Stimulated activated CD8-positive, alpha-beta memory T cell treated with anti-CD3 and anti-CD28 coated beads, Interleukin-7, amount 100 ng/mL, for 24 hours (primary cell): ENCODE measurements at places on chromosomes 11 and 22.
A peak's percentile ranks its signal among the peaks of the same experiment; 100 is the strongest.

DNA sequence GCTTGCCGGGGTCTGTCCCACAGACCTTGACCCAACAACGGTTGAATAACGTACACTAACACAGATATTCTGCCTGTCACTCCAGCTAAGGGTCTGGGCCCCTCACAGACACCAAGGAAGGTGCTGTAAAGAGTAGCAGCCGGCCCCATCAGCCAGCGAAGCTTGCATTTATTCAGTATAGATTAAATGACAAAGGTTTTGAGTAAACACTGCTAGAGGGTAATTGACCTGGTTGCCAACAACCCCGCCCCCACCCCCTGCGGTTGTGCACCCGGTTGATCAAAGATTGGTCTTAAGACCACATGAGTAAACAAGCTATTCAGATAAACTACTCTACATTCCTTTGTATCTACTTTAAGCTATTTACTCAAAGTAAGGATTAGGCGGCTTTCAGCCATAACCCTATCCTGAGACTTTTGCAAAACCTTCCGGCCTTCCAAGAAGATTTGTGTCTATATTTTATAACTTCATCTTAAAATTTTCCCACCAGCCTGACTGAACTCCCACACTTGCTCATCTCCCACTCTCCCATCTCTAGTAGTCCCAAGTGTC is 4.8 kb upstream of the CKAP5 start:
- DNase-seq, result no peak

- no peak for DNase-seq
Measured at GRCh38 chr11:105948918-105949590, 73.0 kb downstream of the MSANTD4 start.

- no peak for DNase-seq
Measured at GRCh38 chr11:12785901-12786300, 111.7 kb downstream of the TEAD1 start.

- no peak for DNase-seq
Measured at GRCh38 chr11:110711448-110711775, 825 bp downstream of the ARHGAP20 start.

- DNase-seq, result no peak
Measured at GRCh38 chr11:68939583-68940555, 36.2 kb downstream of the IGHMBP2 start.

GRCh38 chr11:67320011-67320410 is 16.7 kb downstream of the SSH3 start:
- no peak for DNase-seq

- DNase-seq, result no peak
Measured at GRCh38 chr11:34439610-34440198, 970 bp downstream of the CAT start.

- no peak for DNase-seq
Measured at GRCh38 chr11:128766591-128767081, 72.8 kb downstream of the FLI1 start.

DNA sequence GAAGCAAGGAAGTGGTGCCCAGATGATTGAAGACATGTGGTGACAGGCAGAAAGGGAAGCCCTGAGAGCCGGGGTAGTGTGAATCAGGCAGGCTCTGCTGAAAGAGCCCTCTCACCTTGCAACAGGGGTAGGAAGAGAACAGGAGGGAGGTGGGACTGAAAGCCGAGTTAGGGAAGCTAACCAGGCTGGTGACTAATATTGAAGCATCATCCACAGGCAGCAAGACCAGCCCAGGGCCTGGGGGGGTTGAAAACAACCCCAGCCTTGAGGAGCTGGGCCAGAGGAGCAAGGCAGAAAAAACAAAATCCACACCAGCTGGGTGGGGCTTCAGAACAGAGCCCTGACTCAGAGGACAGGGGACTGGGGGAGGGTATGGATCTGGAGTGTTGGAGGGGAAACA is 35.0 kb upstream of the CRTAM start:
- no peak for DNase-seq

- DNase-seq, result no peak
Measured at GRCh38 chr11:101848262-101848661, 66.5 kb upstream of the CEP126 start.

DNA sequence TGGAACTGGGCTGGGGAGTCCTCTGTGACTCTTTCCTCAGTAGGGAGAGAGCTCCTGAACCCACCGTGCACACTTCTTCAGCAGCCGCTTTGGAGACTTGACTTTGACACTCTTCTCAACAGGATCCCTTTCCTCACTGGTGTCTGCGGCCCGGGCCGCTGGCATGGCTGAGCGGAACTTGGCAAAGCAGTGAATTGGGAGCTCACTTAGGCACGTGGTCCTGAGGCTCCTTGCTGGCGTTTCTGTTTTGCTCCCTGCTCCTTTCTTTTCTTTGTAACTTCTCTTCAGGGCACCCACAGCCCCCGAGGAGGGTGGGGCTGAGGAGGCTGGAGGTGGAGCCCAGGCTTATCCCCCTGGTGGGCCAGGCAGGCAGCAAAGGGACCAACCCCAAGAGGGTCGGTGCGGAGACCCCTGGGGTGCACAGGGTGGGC is 8.4 kb upstream of the KCNQ1OT1 start:
- no peak for DNase-seq

DNA sequence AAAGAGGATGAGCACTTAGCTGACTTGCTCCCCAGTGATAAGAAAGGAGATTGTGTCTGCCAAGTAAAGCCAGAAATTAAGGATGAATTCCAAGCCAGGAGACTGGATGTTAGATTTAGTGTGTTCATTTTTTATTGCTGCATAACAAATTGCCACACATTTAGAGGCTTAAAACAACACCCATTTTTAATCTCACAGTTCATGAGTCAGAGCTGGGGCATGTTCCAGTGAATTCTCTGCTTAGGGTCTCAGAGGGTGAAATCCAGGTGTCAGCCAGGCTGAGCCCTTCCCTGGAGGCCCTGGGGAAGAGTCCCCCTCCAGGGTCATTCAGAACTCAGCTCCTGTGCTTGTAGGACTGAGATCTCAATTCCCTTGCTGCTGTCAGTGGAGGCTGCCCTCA is 352.8 kb downstream of the BUD13 start:
- no peak for DNase-seq

GRCh38 chr11:15947681-15948648 is 408.4 kb downstream of the SOX6 start:
- DNase-seq, result no peak

DNA sequence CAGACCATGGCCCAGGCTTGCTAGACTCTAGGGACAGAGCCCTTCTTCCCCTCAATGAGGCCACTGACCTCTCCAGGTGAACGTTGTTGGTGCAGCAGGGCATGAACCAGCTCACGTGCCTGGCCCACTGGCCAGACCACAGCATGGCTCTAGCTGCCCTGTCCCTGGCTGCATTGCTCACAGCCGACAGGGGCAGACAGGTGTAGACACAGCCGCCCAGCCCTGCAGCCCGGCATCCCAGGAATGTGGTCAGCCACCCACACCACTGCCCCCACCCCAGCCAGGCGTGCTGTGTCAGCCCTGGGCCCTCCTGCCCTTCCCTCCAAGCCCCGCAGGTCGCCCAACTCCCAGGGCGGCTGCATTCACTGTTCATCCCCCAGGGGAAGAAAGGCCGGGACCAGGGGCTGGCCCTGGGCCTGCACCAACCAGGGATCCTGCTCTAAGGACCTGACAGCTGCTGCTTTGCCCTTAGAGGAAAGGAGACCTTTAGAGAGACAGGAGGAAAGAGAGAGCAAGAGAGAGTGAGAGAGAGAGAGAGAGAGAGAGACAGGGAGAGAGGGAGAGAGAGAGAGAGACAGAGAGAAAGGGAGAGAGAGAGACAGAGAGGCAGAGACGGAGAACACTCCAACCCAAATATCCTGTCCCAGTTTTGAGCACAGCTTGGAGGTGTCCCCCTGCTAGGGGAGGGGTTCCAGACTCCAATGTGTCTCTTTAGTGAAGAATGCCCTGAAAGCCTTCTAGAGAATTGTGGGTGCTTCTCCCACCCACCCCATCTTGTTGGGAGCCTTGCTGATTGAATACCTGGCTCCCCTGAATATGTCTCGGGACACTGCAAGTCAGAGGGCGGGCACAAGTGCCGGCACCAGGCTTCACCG is 44.2 kb upstream of the LINC01488 start:
- DNase-seq, result no peak

- DNase-seq, result no peak
Measured at GRCh38 chr22:38316364-38317121, 690 bp downstream of the CSNK1E start.

DNA sequence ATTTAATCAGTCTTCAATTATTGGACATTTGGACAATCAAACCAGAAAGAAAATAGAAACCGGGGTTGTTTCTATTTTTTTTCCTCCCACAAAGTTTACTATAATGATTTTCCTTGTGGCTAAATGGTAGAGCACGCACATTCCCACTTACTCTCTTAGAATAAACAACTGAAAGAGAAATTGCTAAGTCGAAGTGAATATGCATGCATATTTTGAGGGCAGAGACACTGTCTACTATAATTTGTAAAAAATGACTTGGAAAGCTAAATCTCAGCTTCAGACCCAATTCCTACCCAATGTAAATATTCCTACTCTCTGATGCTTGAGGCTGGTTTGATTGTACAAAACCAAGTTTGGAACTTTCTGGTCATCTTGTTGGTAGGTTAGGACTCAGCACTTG is 66.7 kb upstream of the PAX6 start:
- DNase-seq, result no peak

DNA sequence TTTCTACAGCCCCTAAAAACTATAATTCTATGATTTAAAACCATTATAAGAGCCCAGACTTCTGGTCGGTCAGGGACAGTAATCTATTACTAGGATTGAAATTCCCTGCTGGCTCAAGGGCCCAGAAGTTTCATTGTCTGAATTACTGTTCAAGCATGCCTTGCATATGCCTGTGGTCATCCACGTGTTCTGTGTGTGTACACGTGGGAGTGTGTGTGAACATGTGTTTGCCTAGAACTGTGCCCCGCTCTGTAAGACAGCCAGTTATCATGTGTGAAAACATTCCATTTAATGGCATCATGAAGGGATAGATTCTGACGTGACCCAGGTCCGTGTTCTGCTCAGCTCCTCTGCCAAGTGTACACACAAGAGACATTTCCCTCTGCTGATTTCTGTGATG is 189.3 kb upstream of the NECTIN1 start:
- no peak for DNase-seq

DNA sequence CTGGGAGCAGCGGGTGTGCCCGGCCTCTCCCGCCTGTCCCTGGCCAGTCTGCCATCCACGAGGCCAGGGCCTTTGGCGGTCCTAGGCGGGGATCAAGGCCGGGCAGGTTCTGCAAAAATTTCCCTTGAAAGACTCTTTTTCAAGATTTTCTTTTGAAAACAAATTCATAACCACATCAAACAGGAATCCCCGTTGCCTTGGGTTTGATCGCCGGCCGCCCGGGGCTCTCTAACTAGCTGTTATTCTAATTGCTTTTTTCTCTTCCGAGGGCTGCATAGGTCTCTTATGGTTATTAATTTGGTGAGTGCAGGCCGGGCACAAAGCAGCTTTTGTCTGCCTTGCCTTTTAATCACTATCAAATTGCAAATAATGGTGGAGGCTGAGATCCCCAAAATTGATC is 42.0 kb downstream of the CDKN1C start:
- no peak for DNase-seq

GRCh38 chr22:25334162-25334490 is 114.7 kb downstream of the CRYBB2 start:
- peak; percentile 5 for DNase-seq

DNA sequence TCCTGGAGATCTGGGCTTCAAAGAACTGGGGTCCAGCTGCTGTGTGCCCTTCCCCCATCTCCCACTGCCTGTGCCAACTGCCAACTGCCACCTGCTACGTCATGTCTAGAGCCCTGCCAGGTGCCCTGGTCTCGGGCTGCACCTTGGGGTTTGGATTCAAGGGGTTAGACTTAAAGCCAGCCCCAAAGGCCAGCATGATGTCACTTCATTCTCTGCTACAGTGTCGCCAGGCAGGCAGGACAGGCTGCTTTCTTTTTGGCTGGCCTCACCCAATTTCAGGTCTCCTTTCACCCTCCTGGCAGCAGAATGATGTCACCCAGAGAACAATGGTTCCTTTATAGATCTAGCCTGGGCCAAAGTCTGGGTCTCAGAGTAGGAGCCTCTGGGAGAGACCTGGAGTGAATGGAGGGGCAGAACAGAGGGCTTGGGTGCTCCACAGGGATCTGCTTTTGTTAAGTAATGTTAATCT is 79.5 kb upstream of the CRYBB3 start:
- DNase-seq, result no peak

DNA sequence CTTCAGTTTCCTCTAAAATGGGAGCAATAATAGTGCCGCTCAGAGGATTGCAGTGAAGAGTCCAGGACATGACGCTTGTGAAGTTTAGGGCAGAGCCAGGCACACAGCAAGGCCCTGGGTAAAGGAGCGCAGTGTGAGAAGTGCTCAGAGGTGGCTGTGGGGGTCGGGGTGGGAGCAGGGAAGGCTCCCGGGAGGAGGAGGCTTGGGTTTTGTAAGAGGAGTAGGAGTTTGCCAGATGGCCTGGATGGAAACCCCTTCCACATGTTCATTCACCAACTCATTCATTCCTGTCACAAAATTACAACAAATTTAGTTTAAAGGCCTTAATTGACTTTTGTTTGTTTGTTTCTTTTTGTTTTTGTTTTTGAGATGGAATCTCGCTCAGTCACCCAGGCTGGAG is 17.0 kb downstream of the CRYBB2 start:
- no peak for DNase-seq

GRCh38 chr11:84906995-84907394 is 720.1 kb downstream of the DLG2 start:
- no peak for DNase-seq

- no peak for DNase-seq
Measured at GRCh38 chr22:44848296-44848741, 95.9 kb downstream of the ARHGAP8 start.

GRCh38 chr11:64894070-64894811 is 15.8 kb upstream of the EHD1 start:
- peak; percentile 94 for DNase-seq

DNA sequence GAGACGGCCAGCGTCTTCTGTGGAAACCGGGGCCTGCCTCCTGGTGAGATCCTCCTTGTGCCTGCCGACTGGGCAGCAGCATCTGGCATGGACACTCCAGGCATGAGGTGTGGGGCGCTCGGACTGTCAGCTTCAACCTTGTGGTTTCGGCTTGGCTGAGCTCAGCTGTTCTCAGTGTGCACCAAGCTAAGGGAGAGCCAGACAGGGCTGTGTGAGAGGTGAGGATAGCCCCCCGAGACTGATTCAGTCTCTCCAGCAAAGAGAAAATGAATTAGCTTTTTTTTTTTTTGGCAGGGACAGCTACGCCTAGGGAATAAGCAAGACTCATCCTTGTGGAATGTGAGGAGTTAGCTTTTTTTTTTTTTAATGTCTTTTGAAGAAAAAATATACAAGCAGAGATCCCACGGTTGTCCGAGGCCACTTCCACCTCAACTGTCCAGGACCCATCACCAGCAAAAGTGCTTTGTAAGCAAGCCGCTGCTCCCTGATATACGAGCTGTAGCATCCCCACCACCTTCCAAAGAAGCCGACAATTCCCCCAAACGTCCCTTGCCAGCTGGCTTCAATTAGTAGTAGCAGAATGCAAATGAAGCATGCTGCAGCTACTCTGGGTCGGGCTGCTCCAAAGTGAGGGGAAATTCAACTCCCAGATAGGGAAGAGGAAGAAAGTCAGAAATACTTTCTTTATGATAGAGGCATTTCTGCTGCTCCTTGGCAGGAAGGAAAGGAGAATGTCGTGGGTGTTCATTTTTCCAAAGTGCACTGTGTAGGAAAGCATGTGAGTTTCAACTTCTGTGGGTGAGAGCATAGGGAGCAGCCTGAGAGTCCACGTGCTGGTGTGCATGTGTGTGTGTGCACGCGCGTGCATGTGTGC is 9.7 kb upstream of the THY1 start:
- no peak for DNase-seq

GRCh38 chr11:9874466-9874865 is 210.6 kb downstream of the SWAP70 start:
- DNase-seq, result no peak

- no peak for DNase-seq
Measured at GRCh38 chr11:128298271-128298670, 289.1 kb downstream of the ETS1 start.

- DNase-seq, result no peak
Measured at GRCh38 chr11:13698132-13698531, 29.7 kb downstream of the FAR1 start.
